Adrenal gland (tissue), 19 donors: ENCODE measurements at places on chromosomes 7 and 10. TPM values are rescaled to one million over a fixed set of nuclear protein-coding genes. Genes with fewer than 3 reads are reported as not detected.

The C7orf25 gene
- total RNA-seq, result 8.3 TPM

DNA sequence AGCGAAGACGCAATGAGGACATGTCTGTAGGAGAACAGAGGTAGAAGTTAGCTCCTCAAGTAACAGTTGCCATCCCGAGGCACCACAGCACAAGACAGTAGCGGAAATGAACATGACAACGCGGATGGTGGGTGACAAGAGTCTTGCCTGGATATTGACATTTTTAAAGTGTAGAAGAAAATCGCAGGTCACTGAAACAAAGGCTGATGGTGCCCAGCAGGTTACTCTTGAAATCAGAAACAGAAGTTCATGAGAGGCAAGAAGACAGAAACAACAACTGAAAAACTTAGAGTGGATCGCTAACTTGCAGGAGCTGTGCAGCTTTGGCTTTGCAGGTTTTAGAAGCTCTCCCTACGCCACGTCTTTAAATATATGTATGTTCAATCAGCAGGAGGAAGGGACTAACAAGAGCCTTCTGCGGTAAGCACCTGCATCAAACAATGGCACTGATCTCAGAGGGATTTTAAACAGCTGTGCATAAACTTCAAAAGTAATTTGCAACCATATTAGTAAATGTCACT is 1.8 kb downstream of the PRKCQ start:
- no peak for DNase-seq

- DNase-seq, result no peak
These were observed 192.7 kb downstream of the SEC23IP start for GRCh38 chr10:120085096-120085796.

DNA sequence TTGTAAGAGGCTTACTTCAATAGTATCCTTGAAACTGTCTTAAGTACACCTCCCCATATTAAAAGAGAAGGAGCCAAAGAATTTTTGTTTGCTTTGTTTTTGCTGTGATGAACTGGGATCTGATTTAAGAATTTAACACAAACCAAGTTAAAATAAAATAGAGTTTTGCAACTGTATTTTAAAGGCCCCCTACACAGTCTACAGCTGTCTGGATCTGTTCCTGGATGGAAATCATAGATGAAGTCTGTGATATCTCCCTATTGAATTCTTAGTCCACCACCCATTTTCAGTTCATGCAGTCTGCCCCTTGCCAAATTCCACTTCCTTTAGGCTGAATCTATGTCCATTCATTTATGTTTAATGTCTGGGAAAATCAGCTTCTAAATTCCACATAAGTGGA is 169.8 kb upstream of the MEOX2 start:
- DNase-seq, result no peak

GRCh38 chr10:21493784-21494183 is 31.7 kb downstream of the SKIDA1 start:
- no peak for DNase-seq

The CYP2C8 gene
- 2.2 TPM for total RNA-seq

- DNase-seq, result no peak
These were observed 64.5 kb downstream of the PALS2 start for GRCh38 chr7:24637706-24638105.

The PPP2R2D gene
- 54.5 TPM for total RNA-seq

DNA sequence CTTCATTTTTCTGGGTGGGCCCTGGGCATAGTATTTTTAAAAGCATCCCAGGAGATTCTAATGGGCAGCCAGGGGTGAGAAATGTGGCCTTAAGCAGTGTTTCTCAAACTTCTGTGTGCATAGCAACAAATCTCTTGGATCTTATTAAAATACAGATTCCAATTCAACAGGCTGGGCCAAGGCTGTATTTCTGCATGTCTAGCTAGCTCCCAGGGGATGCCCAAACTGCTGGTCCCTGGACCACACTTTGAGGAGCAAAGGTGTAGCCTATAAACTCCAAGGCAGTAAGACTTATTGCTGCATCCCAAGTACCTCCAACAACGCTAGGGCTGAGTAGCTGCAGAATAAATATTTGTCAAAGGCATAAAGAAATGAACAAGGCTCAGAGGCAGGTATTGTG is 292.9 kb upstream of the ZMIZ1 start:
- no peak for DNase-seq

DNA sequence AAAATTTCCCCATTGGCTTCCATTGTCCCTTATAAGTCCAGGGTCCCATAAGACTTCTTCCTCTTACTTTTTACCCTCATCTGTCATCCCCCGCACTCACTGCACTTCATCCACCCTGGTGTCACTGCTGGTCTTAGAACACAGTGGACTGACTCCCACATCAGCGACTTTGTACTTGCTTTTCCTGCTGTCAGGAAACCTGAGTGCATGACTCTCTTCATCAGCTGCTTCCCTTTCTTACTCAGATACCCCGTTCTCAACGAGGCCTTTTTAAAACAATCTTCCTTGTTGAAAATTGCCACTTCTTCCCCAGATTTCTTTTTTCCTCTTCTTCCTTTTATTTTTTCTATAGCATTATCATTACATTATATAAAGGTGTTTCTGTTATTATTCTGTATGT is 305.4 kb downstream of the SDK1 start:
- no peak for DNase-seq

The SLC39A12 gene
- 0.14 TPM for total RNA-seq

The ADGRA1 gene
- 0.33 TPM for total RNA-seq

DNA sequence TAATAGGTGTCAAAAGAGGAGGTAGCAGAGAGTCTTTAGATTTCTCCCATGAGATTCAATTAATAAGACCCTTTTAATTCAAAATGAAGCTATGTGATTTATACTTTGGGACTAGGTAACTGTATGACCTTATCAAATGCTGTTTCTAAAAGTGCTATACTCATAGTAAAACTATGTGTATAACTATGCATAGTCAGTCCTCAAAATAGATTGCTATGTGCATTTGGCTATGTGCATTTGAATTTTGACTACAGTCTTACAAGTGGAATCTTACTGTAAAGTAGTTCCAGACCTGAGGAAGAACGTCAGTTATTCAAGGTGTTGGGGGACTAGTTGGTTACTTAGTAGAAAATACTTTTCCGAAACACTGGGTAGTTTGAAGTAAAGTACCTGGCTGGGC is 36.9 kb downstream of the ADD3 start:
- no peak for DNase-seq

- no peak for DNase-seq
These were observed 67.3 kb upstream of the TPK1 start for GRCh38 chr7:144903201-144903600.

The CALML3 gene
- not detected for total RNA-seq

- DNase-seq, result peak; percentile 30
These were observed 11.2 kb upstream of the ZNF485 start for GRCh38 chr10:43594944-43595589.

DNA sequence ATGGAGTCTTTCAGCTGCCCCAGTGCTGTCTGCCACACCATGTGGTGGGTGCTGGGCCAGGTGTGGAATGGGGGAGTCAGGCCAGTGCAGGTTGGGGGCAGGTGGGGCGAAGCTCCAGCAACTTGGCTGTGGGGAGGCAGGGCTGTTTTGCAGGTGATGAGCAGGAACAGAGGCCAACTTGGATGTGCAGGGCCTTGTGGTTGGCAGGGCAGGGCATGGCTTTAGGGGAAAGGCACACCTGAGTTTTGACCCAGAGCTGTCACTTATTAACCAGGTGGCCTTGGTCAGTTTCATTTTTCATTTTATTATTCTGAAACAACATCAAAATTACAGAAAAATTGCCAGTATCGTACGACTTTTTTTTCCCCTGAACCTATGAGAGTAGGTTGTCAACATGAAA is 1.1 kb upstream of the SFTPA2 start:
- DNase-seq, result no peak

DNA sequence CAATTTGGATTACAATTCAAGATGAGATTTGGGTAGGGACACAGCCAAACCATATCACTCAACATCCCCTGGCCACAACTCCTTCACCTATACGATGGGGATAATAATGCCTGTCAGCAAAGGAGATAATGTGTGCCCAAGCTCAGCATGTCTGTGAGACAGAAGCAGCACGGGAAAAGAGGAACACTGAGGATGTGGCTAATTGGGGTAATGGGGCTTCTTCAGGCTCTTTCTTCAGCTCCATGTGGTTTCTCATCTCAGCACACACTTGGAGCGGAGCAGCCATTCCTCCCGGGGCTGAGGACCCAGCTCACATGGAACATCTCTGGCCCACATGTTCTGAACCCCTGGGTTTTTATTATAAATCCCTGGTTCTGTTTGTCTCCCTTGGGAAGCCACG is 136.0 kb upstream of the NAMPT start:
- DNase-seq, result no peak

The ORC5 gene
- total RNA-seq, result 20.6 TPM

The TLX1 gene
- not detected for total RNA-seq

GRCh38 chr7:137283153-137283552 is 60.4 kb downstream of the PTN start:
- DNase-seq, result no peak

The SFTPA1 gene
- total RNA-seq, result 6.9 TPM

GRCh38 chr7:98462911-98463633 is 62.2 kb upstream of the BAIAP2L1 start:
- no peak for DNase-seq

The GPR146 gene
- 2.8 TPM for total RNA-seq

The CYP2C19 gene
- total RNA-seq, result not detected

- DNase-seq, result peak; percentile 97
These were observed 109.5 kb upstream of the TMEM72 start for GRCh38 chr10:44801383-44802327.

GRCh38 chr7:156993021-156993924 is 17.2 kb downstream of the MNX1 start:
- no peak for DNase-seq

GRCh38 chr10:119292968-119293760 is 85.8 kb downstream of the GRK5 start:
- no peak for DNase-seq

DNA sequence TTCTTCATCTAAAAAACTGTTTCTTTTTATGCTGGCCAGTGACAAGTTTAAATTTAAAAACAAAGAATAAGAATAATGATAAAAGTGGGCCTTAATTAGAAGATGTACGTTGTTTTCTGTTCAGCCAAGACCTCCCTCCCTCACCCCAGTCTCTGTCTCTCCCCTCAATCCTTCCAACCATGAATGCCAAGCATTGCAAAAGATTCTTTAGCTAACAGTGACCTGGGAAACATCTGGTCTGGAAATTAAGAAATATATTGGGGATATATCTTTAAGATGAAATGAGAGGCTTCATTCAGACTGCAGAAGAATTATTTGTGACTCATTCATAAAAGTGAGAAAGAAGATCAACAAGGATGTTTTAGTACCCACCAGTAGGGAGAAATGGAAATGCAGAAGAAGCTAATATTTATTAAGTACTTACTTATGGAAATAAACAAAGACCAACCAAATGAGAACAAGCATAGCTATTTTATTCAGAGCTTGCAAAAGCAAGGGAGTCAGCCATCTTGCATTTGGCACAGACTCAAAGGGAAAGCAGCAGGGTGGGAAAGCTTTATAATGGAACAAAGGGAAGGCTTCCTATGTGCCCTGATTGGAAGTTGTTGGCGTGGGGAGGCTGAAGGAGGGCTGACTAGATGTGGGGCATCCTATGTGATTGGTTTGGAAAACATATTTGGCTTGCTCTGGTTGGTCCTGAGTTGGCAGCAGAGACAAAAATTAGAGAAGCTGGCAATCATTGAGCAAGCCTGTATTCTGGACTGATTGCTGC is 595.4 kb upstream of the GHITM start:
- no peak for DNase-seq

- no peak for DNase-seq
These were observed 156.7 kb upstream of the TCF7L2 start for GRCh38 chr10:112793202-112793921.

The MYOZ1 gene
- 0.69 TPM for total RNA-seq

DNA sequence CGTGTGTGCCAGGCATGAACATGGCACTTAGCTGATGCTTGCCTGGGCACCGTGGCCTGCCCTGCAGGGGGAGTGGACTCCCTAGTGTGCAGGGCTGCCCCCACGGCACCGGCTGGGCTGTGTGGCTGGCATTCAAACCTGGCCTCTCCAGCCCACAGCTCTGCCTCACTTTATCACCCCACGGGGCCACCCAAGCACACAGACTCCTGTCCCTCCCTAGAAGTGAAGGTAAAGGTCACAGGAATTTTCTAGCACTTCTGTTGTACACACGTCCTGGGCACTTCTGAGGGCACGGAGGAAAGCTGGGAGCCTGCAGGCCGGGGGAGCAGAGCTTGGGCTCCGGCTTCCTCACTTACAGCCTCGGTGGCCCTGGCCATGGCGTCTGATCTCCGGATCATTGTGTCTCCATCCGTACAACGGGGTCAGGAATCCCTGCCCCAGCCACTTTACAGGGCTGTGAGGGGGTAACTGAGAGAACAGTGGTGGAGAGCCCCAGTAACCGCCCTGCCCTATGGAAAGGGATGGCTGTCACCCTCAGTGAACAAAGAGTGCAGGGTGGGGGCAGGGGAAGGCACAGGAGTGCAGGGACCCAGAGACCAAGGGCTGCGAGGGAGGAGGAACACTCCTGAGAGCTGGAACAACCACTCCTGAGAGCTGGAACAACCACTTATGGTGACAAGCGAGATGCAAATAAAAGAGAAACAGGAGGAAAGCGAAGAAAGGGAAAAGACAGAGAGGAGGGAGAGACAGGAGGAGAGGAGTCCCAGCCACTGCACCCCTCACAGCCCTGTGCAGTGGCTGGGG is 3.9 kb upstream of the PYROXD2 start:
- DNase-seq, result peak; percentile 6

DNA sequence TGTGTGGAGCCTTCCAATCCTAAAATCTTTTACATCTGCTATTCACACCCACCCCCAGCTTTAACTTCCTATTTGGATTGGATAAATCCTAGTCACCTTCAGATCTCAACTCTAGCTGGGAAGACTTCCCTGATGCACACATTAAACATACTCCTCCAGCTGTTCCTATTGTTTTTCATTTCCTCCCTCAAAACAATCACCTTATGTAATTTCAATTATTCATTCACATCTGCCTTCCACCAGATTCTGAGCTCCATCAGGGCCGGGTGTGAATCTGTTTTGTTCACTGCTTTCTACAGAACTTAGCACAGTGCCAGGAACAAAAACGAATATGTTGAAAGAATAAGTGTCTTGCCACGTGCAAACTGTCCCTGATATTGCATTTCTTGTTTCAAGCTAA is 497.4 kb downstream of the PLXDC2 start:
- no peak for DNase-seq

The ADRA2A gene
- total RNA-seq, result 3.3 TPM

The PPP1R3C gene
- 29.9 TPM for total RNA-seq

- no peak for DNase-seq
These were observed 75.1 kb upstream of the SMNDC1 start for GRCh38 chr10:110379831-110380230.

DNA sequence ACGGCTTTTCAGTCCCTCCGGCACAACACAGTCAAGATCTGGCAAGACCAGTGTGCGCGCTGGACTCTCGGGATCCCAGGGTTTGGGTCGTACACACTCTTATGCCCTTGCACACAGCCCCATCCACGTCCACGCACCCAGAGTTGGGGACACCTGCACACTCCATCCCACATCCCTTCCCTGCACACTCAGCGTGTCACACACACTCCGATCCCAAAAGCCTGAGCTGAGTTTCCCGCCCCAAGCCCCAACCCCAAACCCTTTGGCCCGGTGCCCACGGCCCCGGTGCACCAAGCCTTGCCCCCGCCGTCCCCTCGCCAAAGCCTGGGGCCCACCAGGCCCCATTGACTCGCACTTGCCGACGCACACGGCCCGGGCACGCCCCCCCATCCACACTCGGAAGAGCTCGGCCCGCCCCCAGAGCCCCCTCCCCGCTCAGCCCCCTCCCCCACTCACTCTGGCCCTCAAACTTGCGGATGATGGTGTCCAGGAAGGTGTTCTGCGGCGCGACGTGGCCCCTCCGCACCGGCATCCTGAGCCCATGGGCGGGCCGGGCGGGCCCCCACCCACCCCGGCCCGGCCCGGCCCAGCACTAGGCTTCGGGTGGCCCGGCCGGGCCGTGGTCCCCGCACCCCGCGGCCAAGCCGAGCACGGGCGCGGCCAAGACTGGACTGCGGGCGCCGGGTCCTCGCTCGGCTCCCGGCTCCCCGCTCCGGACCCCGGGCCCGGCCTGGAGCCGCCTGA is 567 bp downstream of the KCNH2 start:
- DNase-seq, result no peak
